ENCODE measurements at places on chromosomes 5 and 9.
A peak's percentile ranks its signal among the peaks of the same experiment; 100 is the strongest.

DNA sequence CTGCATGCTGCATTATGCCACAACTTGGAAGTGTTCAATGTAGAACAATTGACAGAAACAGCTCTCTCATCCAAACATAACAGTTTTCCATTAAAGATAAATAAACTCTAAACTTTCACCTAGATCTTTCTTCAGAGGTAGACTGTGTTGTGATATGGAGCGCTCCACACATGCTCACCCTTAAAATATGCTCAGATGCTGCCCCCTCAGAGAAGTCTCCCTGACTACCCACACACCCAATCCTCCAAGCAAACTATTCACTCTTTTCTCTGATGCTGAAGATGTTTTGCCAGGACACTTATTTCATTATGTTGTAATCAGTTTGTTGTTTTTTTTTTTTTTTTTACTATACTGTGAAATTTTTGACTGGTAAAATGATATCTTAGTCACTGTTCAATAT is 206.6 kb upstream of the RASA1 start:
- DNase-seq, result no peak

- no peak for DNase-seq
Measured at GRCh38 chr5:76896196-76896595, 46.4 kb downstream of the S100Z start.

- no peak for DNase-seq
Measured at GRCh38 chr9:122291458-122291857, 26.8 kb downstream of the MRRF start.

- DNase-seq, result peak; percentile 47
Measured at GRCh38 chr9:105475302-105475701, 27.5 kb downstream of the FSD1L start.

DNA sequence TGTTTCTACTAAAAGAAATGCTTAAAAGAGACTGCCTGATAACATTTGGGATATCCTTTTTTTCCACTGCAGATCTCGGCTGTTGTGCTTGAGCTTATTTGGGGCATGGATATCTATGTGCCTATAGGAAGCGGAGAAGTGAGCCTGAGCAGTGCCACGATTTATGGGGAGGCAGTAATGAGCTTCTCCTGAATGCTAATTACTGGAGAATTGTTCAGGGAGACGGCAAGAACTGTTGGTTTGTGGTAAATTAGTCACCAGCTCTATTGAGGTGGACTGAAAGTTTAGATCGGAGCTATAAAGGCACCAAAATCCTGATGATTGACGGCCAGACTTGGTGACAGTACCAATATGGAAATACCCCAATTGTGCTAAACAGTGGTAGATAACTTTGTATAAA is 186.5 kb downstream of the ARHGEF28 start:
- no peak for DNase-seq

GRCh38 chr9:20683351-20684034 is 566 bp upstream of the FOCAD start:
- peak; percentile 45 for DNase-seq

GRCh38 chr5:21856987-21857386 is 996.2 kb downstream of the CDH12 start:
- no peak for DNase-seq

DNA sequence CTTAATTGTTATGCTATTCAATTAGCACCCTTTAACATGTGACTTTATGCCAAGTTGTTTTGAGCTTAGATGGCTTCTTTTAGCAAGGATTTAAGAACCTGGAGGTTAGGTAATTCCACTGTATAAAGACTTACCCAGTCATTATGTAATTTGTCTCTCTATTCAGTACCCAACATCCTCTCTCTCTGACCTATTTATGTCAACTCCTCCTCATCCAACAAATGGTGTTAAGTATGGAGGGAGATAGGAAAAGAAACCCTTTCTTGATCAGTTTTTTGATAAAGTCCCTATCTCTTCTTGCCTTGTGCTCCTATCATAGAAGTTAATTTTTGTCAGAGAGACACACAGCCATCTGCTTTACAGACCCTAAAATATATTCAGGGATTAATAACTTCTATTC is 181.2 kb upstream of the GPR151 start:
- DNase-seq, result no peak

- DNase-seq, result peak; percentile 60
Measured at GRCh38 chr5:116557669-116558271, 16.9 kb downstream of the SEMA6A start.

DNA sequence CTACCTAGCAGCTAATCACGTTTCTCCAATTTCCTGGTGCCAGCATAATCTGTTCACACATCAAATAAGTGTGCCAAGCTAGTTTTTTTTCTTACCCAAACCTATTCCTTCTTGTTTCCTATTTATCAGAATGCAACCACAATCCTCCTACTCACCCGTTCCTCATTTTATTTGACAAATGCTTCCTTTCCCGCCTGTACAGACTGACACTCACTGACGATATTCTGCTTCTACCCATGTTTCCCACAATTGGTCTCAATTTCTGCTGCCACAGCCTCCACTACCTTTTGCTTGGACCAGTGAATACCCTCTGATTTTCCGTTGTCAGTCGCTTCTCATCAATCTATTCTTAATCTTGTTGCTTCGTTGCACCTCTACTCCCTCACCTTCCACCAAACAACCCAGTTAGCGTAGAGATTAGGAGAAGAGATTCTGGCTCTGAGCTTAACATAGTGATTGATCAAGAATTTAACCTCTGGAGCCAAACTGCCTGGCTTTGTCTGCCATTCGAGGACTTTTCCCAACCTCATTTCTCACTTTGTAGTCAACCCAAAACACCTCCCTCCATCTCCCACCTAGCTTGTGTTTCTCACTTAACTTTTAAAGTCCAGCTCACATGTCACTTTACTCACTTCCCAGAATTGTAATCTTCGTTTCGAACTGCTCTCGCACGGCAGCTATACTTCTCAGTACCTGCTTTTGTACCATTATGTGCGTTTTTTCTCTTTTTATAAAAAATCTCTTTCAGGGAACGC is 729 bp upstream of the TMEM38B start:
- peak; percentile 23 for DNase-seq

DNA sequence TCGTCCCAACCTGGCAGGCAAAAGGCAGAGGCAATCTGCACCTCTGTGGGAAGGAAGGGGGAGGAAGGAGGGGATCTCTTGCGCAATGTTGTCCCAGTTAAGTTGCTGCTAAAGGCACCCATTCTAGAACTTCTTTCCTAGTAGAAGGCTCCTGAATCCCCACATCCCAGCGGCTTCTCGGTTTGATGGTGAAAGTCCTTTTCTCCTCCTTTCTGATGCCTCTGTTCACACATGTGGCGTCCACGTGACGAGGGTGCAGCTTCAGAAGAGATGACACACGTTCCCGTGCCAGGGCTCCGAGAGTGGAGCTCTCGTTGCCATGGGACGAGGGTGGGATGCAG is 96.9 kb upstream of the FCN2 start:
- DNase-seq, result no peak

DNA sequence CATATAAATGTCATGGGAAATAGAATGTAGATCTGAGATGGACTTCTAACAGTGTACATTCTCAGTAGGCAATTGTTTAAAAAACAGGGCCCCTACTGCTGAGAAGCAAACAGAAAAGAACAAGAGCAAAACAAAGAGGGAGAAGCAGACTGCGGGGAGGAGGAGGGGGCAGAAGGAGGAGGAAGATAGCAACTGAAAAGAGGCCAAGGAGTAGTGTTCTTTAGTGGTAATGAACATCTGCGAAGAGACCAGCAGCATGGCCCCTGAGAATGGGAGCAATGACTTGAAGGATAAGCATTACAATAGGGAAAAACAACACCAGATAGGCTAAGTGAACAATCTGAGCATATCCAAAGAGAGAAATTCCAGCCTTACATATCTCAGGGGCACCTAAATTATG is 36.8 kb downstream of the HAPLN1 start:
- DNase-seq, result no peak

DNA sequence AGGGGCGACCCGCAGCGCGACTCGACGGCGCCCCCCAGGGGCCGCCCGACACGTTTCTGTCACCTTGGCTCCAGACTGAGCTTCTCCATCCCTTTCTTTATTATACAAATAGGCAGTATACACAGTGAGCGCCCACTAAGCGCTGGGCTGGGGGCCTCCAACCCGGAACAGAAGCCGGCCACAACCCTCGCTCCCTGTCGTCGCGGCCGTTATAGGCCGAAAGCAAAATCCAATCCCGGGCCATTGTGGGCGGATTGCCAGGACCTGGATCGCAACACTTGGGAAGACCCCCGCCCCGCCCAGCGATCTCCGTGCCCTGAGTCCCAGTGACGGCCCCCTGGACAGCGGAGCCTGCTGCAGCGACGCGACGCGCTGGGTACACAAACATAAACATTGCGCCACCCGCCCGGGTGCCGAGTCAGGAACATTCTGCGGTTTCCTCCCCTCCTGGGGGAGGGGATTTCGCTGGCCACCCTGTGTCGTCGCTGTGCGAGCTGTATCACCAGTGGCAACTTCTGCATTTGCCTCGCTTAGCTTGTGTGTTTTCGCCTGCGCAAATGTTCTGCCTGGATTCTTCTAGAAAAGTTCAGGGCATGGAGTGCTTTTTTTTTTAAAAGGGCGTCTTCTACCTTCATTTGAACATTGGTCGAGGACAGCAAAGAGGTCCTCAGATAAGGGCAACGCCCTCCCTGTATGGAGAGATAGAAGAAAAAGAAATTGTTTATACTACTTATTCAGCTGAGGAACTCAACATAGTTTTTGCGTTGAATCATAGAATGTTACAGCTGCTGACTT is 1.3 kb upstream of the DUSP1 start:
- peak; percentile 79 for DNase-seq

GRCh38 chr9:122239722-122240121 is 11.0 kb upstream of the LHX6 start:
- peak; percentile 37 for DNase-seq

GRCh38 chr9:18516965-18517364 is 43.0 kb downstream of the ADAMTSL1 start:
- no peak for DNase-seq

- no peak for DNase-seq
Measured at GRCh38 chr9:15205632-15206420, 101.2 kb downstream of the TTC39B start.

DNA sequence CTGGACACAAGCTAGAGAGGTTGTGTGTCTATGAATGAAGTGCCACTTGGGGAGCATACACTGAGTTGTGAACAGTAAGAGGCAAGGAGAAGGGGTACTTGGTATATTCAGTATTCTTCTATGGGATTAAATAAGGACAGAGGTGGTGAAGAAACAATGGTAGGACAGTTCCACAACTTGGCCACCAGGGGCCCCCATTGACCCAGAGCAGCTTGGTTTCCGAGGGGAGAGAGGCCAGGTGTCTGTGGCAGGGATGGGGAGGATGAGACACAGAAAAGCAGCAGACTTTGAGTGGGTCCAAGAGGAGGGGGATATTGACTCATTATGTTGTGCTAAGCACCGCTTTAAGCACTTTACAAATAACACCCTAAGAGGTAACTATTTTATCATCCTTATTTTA is 220.6 kb downstream of the MELK start:
- no peak for DNase-seq

DNA sequence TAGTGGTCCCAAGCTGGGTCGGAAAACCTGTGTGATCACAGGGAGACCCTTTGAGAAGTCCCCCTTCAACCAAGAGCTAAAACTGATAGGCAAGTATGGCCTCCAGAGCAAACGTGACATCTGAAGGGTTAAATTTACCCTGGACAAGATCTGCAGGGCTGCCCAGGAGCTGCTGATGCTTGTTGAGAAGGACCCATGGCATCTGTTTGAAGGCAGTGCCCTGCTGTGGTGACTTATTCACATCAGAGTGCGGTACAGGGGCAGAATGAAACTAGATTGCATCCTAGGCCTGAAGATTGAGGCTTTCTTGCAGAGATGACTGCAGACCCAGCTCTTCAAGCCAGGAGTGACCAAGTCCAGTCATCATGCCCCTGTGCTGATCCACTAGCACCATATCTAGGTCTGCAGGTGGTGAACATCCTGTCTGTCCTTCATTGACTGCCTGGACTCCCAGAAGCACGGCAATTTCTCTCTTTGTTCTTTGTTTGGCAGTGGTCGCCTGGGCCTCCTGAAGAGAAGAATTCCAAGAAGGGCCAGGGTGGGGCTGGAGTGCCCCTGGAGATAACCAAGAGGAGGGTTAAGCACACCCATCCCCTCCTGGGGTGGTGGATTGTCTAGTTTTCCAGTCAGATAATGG is 25.7 kb upstream of the CHD1 start:
- DNase-seq, result no peak

- DNase-seq, result no peak
Measured at GRCh38 chr5:115389799-115390382, 93.4 kb upstream of the CCDC112 start.

DNA sequence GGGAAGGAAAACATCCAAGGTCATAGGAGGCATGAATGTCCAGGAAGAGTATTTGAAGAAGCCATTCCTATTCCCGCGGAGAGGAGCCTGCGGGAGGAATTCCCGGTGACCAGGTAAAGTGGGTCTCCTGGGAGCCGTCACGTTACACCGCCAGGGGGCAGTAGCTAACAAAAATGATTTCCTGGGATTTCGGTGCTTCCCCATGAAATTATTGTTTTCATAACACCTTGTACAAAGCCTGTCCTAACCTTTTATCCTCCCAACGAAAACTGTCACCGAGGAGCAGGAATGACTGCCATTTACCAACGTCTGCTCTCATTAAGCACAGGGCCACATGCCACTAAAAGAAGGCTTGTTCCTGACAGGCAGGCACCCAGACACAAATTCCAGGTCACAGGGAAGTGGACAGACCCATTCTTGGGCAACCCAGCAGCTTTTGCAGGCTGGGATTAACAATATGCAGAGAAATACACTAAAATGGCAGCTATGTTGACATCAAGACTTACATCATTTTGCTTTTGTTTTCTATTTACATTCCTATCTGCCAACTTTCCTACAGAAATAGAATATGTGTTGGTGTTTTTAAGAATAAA is 41.2 kb upstream of the CTSL start:
- no peak for DNase-seq

DNA sequence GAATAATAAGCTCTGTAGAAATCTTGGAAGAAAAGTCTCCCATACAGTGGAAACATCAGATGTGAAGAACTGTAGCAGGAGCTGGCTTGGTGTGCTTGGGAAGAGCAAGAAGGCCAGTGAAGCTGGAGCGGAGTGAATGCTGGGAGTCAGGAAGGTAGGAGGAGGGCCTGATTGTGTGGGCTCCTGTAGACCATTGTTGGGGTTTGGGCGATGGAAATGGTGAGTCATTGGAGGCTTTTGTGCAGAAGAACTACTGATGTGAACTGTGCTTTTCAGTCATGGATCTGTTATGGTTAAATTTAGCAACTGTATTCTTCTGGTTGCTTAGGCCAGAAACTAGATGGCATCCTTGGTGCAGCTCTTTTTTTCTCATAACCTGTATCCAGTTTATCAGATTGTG is 2.3 kb downstream of the ICE1 start:
- peak; percentile 18 for DNase-seq

GRCh38 chr5:67165526-67166459 is 30.8 kb downstream of the CD180 start:
- DNase-seq, result peak; percentile 91

- DNase-seq, result no peak
Measured at GRCh38 chr5:72007336-72008111, 99.8 kb upstream of the MAP1B start.

DNA sequence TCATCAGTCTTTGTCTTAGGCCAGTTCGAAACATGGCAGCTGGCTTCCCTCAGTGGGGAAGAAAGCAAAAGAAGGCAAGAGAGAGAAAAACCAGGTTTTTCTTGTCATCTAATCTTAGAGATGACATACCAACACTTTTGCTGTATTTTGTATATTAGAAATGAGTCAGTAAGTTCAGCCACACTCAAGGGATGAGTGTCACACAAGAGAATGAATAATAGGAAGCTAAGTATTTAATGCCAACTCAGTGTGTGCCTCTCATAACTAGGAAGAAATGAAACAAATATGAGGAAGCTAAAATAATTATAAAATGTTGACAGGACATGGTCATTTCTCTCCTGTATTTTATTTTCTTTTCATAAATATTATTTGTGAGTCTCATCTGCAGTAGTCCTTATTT is 65.3 kb downstream of the CDH12 start:
- no peak for DNase-seq

Data from Ammon's horn (tissue), 1 donor.